ENCODE measurements at places on chromosomes 1 and 21.

DNA sequence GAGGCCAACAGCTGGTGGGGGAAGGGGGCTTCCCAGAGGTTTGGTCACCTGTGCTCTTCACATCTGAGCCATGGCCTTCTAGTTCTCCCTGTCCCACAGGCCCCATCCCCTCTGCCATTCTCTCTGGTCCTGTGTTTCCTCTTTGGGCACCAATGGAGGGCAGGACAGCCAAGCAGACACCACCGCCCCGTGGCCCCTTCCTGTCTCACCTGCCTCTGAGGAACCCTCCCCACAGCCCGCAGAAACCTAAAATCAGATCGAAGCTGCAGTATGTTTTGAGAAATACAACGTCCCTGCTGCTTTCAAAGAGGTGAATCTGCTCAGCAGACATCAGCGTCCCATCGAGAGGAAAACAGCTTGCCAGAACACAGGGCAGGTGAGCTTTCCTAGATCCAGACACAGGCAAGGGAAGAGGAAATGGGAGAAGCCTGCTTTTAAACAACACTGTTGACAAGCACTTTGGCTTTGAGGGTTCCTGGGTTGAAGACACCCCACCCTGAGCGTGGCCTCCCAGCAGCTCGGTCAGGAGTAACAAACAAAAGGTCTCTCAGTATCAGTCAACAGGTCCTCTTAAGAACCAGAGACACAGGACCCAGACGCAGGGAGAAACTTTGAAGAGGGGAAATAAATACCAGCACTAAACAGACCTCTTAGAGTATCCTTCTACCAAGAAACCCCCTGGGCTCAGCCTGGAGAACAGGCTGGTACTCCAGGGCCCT, 2.3 kb downstream of the PANK4 start:
- peak; percentile 29 for DNase-seq

DNA sequence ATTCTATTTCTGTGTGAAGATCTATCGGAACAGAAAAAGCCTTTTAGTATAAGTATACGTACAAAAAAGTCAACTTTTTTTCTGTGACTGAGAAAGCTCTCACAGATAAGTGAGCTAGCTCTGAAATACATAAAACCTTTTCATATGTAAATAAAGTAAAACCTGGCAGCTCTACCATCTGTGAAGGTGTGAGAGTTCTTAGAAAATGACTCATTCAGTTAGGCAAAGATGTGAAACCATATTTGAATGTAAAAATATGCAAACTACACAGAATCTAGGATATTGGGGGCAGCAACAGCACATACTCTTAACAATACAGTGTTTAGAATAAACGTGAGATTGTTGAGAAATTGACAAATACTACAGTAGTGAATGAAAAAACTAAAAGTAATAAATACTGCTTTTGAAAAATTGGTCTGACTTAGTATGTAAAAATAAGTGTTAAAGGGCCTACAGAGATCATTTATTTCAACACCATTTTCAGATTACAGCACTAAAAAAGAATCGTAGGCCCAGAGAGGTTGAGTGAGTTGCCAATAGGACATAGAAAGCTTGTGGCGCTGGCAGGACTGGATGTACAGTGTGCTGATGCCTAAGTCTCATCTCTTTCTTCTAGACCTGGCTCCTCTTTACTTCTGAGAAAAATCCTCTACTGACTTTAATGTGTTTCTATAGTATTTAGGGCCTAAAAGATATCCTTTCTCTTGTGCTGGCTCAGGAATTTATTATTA, 19.8 kb downstream of the ATP6V1G3 start:
- DNase-seq: no peak

DNA sequence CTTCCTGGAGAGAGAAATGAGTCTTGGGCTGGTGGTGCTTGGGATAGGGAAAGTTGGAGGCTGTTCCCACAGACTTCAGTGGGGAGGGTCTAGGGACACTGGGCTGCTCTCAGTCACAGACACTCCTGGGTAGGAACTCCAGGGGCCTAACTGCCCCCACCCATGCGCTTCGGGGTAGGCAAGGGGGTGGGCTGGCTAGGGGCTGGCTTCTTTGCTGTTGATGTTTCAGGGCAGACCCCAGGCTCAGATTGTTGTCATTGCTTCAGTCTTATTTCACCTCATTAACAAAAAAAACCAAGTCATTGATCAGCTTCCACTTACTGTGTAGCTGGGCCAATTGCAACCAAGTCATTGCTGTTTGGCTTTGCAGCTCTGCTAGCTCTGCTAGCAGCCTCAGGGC, 160.1 kb upstream of the CSF3R start:
- DNase-seq: no peak

DNA sequence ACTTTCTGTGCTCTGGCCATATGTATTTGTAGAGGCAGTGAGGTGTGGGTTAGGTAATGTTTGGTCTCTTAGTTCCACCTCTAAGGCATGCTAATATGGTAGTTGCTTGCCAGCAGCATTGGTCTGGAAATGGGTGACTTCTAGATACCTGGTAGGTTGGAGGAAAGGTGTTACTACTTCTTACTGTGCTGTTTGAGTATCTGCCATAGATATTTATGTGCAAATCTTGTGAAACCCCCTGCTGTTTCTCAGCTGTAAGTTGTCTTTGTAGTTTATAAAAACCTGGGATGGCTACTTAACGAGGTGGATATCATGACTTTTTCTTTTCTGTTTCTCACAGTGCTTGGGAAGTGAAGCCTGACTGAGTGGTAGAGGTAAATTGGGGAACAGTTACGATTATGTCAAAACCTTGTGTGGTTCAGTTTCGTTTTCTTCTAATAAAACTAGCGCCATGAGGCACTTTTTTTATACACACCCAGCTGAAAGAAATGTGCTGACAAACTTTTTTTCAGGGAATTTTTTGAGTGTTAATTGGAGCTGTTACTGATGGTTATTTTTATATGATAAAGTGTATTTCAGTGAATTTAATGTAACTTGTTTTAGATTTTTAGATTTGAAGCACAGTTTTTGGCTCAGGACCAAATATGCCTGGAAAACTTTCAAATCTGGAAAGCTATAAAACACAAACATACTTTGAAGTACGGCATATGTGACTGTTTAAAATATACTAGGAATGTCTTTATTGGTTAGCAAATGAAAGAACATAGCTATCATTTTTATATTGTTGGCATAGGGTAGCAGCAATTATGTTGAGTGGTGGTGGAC, 42.1 kb downstream of the CAMSAP2 start:
- DNase-seq: no peak

DNA sequence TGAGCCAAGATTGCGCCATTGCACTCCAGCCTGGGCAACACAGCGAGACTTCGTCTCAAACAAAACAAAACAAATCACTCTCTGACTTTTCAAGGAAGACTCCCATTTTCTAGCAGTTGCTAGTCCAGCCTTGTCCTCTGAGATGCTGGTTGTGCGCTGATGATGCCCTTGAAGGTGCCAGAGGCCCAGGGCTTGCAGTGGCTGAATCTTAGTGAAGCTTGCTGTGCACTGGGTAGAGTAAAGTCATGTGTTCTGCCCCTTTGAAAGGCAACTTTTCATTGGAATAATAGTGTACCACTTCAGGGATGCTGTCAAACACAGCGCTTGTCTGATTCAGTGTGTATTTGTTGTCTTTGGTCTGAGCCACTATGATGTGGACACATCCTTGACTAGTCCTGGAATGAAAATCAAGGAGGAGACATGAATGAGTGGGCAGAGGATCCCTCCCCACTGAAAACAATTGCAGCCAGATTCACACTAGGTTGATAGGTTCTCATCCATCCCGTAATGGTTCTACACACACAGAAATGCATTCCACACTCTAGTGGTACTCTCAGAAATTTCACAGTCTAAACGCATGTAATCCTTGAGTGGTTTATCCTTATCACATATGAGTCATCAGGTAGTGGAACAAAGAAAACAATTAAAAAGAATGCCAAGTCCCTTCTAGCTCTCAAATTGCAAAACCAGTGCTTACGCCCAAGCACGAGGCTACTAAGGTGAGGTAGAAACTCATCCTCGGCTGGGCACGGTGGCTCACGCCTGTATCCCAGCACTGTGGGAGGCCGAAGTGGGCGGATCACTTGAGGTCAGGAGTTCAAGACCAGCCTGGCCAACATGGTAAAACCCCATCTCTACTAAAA, 17.8 kb upstream of the TDRD10 start:
- no peak for DNase-seq

GRCh38 chr21:33894736-33895288, 20.8 kb downstream of the ATP5PO start:
- peak; percentile 43 for DNase-seq

DNA sequence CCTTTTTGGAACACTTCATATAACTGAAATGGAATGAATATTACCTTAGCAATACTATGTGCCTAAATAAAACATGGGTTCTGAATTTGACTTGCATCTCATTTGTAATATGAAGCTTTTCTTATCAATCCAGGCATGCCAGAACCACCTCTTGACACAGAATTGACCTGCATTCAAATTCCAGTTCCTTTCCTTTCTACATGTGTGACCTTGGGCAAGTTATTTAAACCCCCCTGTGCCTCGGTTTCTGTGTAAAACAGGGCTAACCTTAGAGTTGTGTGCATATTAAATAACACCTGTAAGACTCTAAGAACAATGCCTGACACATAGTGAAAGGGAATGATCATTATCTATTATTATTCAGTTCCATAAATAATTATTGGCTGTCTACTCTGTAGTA, 2.0 kb upstream of the NOS1AP start:
- DNase-seq: no peak
